ENCODE measurements at places on chromosomes 6 and 20.

- no peak for DNase-seq
Measured at GRCh38 chr6:162251257-162251656, 476.3 kb downstream of the PRKN start.

DNA sequence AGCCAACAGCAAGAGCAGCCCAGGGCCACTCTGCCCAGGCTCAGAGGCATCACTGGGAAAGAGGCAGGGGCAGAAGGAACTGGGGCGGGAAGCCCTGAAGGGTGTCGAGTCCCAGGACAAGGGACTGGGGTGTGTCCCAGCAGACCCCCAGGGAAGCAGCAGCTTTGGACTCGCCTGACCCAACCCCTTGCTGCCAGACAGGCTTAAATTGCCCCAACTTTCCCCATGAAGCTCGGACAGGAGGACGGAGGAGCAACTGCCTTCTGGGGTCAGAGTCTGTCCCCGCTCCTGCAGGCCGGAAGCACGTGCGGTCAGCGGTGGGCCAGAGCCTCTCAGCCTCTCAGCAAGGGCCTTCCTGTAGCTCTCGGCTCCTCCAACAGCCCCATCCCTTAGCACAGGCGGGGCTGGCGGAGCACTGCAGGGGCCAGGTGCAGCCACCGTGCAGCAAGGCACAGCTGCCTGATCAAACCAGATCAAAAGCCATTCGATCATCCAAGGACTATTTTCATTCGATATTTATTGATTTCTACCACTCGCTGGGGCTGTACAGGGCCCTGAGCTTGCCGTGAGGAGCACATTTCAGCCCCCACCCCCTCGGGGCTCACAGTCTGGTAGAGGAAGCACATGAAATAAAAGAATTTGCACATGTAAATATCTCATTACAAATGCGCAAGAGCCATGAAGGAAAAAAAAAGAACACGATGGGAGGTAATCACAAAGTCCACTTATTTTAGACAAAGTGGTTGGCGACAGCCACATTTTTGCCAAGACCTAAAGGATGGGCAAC lies 31.8 kb upstream of the STX16 start:
- DNase-seq, result no peak

DNA sequence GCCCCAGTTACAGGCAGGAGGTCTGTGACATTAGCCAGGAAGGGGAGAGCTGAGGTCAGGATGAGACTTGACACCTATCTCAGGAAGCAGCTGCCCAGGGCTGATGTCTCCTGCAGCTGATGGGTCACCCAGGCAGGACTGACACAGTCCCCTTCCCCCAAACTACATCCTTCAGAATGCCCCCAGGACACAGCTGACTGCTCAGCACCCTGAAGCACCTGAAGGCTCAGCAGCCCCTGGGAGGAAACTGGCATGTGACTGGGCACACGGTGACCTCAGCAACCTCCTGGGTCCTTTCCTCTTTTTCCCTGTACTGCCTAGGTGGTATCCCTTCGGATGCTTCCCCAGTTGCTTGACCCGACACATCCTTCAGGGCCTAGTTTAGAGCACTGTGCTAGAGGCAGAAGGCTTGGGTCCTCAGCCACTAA lies 1.9 kb downstream of the SDC4 start:
- DNase-seq, result no peak

- DNase-seq, result no peak
Measured at GRCh38 chr20:19750907-19751636, 7.0 kb upstream of the RIN2 start.

DNA sequence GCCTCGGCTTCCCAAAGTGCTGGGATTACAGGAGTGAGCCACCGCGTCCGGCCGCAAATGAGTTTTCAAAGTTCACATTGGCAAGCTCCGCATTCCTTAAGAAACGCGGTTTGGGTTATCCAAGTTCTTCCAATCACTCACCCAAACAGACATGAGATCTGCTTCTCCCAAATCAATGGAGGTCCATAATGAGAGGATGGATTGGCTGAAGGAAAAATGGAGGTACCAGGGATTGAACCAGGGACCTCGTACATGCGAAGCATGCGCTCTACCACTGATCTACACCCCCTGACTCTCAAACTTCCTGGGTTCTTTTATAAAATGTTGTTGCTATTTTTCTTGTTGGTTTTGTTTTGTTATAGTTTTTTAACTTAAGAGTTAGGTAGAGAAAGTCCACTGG lies 170.0 kb downstream of the GPX5 start:
- DNase-seq, result no peak

DNA sequence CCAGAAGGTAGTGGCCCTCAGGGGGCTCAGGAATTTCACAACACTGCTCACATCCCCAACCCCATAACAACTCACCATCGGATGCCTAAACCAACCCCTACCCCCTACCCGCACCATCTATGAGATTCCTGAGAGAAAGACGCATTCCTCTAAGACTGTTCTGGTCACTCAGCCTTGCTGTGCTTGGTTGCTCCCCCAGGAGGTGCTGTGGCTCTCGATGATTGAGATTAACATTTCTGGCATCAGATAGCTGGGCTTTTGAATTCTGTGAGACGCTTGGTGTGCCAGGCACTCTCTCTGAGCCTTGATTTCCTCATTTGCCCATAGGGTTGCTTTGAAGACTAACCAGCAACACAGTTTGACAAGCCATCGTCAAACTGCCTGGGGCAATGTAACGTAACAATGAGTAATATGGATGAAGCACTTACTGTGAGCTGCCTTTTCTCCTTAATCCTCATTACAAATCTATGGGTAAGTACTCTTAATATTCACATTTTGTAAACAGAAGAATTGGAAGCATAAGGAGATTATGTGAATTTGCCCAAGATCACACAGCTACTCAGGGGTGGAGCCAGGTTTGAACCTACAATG lies 978 bp downstream of the WFDC6 start:
- no peak for DNase-seq

GRCh38 chr6:3236005-3236404 lies 8.6 kb upstream of the TUBB2B start:
- DNase-seq, result no peak

GRCh38 chr6:170289951-170290295 lies 955 bp downstream of the DLL1 start:
- no peak for DNase-seq

GRCh38 chr6:127080081-127080480 lies 38.4 kb upstream of the RSPO3 start:
- DNase-seq, result no peak
